ENCODE measurements at places on chromosomes 1 and 21.

- DNase-seq, result no peak
These were observed 46.0 kb downstream of the LDLRAD2 start for GRCh38 chr1:21857840-21858670.

GRCh38 chr1:106458866-106459265 is 597.6 kb upstream of the PRMT6 start:
- no peak for DNase-seq

GRCh38 chr1:187876775-187877174 is 1048.0 kb downstream of the PLA2G4A start:
- DNase-seq, result no peak

DNA sequence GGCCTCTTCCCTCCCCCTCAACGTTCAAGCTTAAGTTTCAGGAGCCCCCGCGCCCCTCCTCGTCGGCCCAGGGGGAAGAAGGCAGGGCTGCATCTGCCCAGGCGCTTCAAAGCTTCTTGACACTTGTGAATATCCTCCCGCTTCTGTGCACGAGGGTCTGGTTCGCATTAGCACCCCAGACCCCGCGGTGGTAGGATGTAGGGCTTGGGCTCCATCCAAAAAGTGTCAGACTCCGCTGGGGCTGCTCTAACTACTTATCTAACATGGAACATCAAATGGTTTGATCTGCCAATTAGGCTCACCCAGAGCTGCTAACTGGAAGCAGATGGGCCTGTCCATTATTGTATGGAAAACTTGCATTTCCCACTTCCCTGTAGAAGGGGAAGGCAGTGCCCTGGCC is 28.9 kb downstream of the TAS1R2 start:
- DNase-seq, result no peak

GRCh38 chr1:161021165-161021969 is 415 bp upstream of the F11R start:
- DNase-seq, result peak; percentile 92

DNA sequence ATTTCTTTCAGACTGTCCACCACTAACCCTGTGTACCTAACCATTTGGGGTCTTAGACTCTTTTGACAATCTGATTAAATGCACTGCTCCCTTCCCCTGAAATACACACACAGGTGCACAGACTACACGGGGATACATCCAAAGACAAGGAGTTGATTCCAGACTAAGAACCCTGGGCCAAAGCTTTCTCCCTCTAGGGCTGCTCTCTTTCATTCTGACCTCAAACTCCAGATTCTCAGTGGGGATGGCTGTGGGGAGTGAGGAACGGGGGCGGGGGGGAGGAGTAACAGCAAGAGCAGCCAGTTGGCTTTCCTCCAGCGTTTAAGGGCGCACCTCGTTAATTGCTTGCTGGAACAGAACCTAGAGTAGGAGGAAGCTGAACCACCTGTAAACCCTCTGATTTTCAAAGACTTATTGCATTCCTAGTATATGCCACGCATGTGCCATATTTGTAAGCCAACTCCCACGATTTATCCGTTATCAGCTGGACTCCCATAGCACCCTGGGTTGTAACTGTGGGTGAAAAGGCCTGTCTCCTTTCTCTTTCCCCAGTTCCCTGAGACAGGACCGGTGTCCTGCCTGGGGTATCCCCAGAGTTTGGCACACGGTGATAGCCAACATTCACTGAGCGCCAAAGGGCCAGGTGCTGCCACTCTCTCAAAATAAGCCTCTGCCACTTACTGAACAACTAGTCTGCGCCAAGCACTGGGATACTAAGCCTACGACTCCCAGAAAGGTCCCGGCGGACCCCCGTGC is 920 bp downstream of the MTHFR start:
- peak; percentile 29 for DNase-seq

DNA sequence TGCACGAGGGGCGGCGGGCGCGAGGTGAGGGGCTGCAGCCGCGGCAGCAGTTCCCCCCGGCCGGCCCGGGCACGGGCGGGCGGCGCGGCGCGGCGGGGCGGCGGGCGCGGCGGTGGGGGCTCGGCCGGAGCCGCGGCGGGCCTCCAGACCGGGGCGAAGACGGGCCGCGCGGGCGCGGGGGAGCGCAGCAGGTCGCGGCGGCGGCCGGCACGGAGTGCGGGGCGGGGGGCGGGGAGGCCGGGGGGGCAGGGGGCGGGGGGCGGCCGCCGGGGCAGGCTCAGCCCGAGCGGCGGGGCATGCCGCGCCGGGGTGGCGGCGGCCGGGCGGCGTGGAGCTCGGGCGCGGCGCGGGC is 311 bp downstream of the IRF2BP2 start:
- DNase-seq, result no peak

Data from activated CD4-positive, alpha-beta T cell treated with anti-CD3 and anti-CD28 coated beads, Interleukin-2, amount 50 U/mL, for 1 hour (primary cell).